ENCODE measurements at places on chromosomes 7 and 10.

DNA sequence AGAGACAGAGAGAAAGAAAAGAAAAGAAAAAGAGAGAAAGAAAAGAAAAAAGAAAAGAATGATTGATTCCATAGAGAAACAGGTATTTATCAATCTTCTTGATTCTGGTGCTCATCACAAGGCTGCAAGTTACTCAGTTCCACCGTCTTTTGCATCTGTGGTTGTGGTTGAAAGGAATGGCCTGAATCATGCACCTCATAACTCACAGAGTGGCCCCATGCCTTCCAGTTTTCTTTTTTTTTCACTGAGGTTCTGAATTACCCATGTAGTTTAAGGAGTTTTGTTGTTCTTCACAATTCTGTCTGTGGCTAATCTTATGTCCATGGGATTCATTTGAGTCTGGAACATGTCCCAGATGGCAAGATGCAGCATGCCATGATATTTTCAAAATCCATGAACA lies 156.0 kb downstream of the ZNF33B start:
- peak; percentile 9 for DNase-seq

DNA sequence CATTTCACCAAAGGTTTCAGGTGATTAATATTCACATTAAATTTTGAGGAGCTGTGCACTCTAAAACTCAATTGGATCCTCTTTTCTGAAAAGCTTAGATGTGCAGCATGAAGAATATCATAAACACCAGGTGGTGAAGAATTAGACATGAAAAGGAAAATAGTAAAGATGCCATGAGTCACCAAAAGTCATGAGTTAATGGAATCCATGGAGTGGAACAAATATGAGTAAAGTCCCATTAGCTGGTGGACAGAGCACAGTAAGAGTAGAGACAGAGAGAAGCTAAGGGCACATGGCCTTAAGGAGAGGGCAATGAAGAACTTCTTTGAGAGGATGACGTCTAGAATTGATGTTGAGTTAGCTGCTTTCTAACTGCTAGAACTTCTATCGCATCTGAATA lies 271.6 kb downstream of the CSTF2T start:
- no peak for DNase-seq

DNA sequence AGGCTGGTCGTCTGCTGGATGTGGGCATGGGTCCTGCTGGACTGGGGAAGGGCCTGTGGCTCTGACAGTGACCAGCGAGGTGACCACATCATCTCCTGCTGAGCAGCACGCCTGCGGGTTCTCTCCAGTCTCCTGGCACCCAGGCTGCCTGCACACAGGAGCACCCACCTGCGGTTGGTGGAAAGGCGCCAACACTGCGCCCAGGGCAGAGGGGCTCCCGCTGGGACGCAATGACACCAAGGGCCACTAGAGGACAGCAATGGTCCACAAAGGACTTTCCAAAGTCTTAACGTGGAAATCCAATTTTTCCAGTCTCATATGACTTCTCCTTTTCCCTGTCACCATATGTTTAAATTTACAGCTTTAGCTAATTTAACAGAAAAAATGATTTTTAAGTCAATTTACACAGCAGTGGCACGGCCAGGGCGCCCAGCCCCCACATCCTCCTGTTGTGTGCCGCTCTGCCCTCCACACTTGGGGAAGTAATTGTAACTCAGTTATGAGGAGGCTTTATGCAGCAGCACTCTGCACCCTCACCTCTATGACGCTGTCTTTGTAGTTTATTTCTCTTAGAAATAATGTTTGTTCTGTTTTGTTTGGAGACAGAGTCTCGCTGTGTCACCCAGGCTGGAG lies 38.1 kb downstream of the CFAP46 start:
- DNase-seq = peak; percentile 60

GRCh38 chr10:132349766-132350165 lies 17.8 kb downstream of the LRRC27 start:
- DNase-seq = no peak

DNA sequence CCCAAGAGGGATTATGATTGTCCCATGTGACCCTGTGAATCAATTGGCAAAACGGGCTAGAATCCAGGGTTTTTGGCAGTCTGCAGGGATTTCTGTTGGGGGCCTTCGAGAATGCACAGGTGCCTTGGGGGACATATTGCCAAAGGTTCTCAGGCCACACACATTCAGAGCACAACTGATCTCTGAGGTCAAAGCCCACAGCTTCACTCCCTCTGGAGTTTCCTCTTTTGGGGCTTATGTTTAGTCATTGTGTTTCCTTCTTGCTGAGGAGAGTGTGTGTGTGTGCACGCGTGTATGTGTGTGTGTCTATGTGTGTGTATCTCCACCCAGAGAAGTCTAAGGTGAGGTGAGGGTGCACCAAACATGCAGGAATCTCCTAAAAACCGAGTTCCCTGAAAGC lies 8.8 kb downstream of the PPIF start:
- DNase-seq = no peak
